ENCODE measurements at places on chromosomes 7 and 10.

DNA sequence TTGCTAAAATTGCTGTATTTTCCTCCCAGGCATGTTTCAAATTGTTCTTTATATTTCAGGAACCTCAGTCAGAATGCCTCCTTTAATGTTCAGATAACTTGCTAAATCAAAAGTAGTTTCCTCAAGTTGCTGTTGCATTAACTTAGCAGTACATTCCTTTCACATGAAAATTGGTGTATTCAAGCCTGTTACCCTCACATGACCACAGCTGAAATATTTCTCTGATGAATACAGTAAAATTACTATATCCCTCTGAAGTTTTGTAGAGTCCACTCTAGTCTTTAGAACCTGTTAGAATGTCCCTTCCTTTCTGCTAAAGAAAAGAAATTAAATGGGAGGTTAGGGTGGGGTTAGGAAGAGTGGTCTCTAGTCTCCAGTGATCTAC, 24.5 kb upstream of the C1GALT1 start:
- H3K4me1 ChIP-seq, result peaks cover 20% of the 10 kb centered on the region
- H3K4me3 ChIP-seq, result peak overlapping the region; percentile 31
- H3K27me3 ChIP-seq, result no peaks in the 10 kb centered on the region
- peak overlapping the region; percentile 71 for H3K27ac ChIP-seq
- DNase-seq, result no peak
- no peaks in the 10 kb centered on the region for H3K36me3 ChIP-seq

GRCh38 chr7:30226614-30227268, 57.7 kb upstream of the ZNRF2 start:
- H3K36me3 ChIP-seq, result no peaks in the 10 kb centered on the region
- no peak overlapping the region for H3K27ac ChIP-seq
- no peaks in the 10 kb centered on the region for H3K27me3 ChIP-seq
- no peaks in the 10 kb centered on the region for H3K4me1 ChIP-seq
- DNase-seq, result no peak
- H3K4me3 ChIP-seq, result no peak overlapping the region

DNA sequence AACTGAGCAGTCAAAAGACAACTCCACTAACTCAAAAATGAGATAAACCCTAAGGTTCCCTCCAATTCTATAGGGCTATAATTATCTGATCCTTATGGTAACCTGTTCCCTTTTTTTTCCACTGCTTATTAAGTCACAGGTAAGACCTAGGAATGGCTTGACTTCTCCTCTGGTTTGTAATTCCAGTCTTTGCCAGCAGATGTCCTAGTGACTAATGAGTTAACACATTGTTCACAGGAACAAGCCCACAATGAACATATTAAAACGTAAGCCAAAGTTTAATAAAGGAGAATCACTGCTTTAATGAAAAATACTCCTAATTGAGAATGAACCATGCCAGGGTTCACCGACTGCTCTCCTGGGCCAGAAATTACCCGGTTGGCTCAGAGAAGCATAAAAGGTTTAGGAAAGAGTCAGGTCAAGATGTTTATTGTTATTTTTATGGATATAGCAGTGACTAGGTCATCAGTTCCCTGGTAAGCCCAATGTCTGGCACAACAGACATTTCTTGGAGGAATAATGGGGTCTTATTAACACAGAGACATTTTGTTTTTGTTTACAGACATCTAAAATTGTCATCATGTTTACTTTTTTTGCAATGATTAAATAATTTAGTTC, 120.1 kb downstream of the ELAPOR2 start:
- H3K27ac ChIP-seq, result no peak overlapping the region
- H3K27me3 ChIP-seq, result no peaks in the 10 kb centered on the region
- no peaks in the 10 kb centered on the region for H3K36me3 ChIP-seq
- no peaks in the 10 kb centered on the region for H3K4me1 ChIP-seq

GRCh38 chr10:2658780-2659179, 408.6 kb upstream of the PFKP start:
- no peak overlapping the region for H3K4me3 ChIP-seq
- no peaks in the 10 kb centered on the region for H3K27me3 ChIP-seq
- H3K27ac ChIP-seq, result no peak overlapping the region
- no peaks in the 10 kb centered on the region for H3K36me3 ChIP-seq
- H3K4me1 ChIP-seq, result no peaks in the 10 kb centered on the region

DNA sequence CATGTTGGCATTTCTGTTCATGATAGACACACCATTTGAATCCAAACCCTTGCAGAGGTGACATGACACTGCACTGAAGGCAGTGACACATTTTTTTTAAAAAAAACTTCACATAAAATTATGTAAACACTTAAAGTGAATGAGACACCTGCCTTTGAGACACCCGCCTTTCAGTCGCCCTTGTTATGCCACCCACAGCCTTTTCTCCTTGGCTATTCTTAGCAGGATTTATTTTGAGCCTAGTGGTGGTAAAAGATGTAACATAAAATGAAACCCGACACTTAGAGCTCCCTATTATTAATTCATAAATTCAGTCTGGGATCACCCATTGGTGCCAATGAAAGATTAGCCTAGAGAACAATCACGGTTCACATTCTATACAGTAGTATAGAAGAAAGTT, 161.3 kb downstream of the DYNC1I1 start:
- DNase-seq, result no peak
- H3K4me3 ChIP-seq, result no peak overlapping the region
- H3K4me1 ChIP-seq, result no peaks in the 10 kb centered on the region

GRCh38 chr10:97533888-97534287, 35.2 kb downstream of the UBTD1 start:
- H3K4me1 ChIP-seq, result no peaks in the 10 kb centered on the region
- no peak overlapping the region for H3K27ac ChIP-seq
- H3K4me3 ChIP-seq, result no peak overlapping the region
- no peaks in the 10 kb centered on the region for H3K27me3 ChIP-seq

GRCh38 chr10:118343549-118343948, 1.4 kb upstream of the FAM204A start:
- H3K36me3 ChIP-seq, result no peaks in the 10 kb centered on the region
- DNase-seq, result no peak
- H3K27ac ChIP-seq, result no peak overlapping the region
- H3K27me3 ChIP-seq, result no peaks in the 10 kb centered on the region

DNA sequence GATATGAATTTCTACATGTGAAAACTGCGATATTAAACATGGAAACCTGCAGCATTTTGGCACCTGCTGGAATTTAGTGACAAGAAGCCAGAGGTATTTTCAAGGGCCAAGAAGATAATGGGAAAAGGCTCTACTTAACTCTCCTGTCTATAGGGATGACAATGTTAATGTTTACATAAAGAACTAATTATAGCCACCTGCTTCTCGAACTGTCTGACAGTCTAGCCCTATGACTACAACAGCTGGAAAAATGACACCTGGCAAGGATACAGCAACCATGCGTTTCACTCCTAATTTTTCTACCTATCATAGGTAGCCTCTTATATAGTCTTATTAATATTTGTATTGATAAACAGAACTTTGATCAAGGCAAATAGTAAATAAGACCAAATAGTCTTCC, 49.6 kb downstream of the MAGI2 start:
- no peaks in the 10 kb centered on the region for H3K36me3 ChIP-seq
- no peak for DNase-seq
- H3K27ac ChIP-seq, result no peak overlapping the region
- H3K4me1 ChIP-seq, result no peaks in the 10 kb centered on the region
- H3K4me3 ChIP-seq, result no peak overlapping the region

- no peaks in the 10 kb centered on the region for H3K4me1 ChIP-seq
- H3K27ac ChIP-seq, result no peak overlapping the region
- H3K27me3 ChIP-seq, result no peaks in the 10 kb centered on the region
These were observed 26.5 kb upstream of the TRA2A start for GRCh38 chr7:23558303-23558702.

- H3K27me3 ChIP-seq, result no peaks in the 10 kb centered on the region
- no peaks in the 10 kb centered on the region for H3K36me3 ChIP-seq
- H3K4me3 ChIP-seq, result no peak within 1 kb of the TSS
These were observed at the start of gene PRSS58 for GRCh38 chr7:142257958-142258357. Gene PRSS58 (minus strand): TSS chr7:142258058. CDS start chr7:142257707, 351 bp downstream.

DNA sequence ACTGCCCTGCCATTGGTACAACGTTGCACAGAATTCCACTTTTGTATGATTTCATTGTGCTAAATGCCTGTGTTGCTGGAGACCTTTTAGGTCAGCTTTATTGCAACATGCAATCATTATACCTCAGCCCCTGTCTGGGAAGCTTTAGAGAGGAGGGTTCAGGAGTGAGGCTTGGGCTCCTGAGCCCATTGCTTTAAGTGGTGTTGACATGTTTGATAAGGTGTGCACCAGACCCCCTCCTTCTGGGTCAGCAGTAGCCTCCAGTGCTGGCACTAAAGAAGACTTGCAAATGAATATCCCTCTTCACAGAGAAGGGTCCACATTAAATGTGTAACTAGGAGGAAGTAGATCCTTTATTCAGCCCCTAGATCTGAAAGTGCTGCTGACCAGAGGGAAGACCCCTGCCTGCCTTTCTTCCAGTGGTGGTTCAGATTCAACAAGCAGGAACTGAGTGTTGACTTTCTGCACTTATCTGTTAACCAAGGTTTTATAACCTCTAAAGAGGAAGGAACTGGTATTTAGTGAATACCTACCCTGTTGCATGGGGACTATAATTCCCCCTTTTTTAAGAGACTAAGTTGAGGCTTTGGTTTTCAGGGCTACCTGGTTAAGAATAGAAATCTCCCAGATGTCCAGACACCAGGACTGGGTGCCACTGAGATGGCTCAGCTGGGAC, 369.4 kb upstream of the IGFBP3 start:
- H3K36me3 ChIP-seq, result no peaks in the 10 kb centered on the region
- H3K4me3 ChIP-seq, result no peak overlapping the region
- no peaks in the 10 kb centered on the region for H3K4me1 ChIP-seq
- no peak overlapping the region for H3K27ac ChIP-seq
- no peak for DNase-seq

DNA sequence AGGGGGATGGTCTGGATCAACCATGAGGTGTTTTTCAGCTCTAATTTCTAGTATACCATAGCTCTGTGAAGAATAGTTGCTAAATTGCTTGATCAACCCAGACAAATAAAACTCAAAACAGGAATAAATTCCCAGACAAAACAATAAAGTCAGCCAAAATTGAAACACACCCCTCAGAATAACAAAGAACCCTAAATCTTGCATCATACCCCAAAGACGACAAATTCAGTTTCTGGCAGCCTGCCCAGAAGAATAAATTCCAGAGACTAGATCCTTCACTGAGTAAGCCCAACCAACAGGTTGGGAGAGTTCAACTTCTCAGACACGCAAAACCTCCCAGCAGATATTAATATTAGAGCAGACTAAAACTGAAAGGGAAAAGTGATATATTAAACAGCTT, 11.2 kb upstream of the SEM1 start:
- H3K4me3 ChIP-seq, result no peak overlapping the region
- no peak overlapping the region for H3K27ac ChIP-seq
- H3K36me3 ChIP-seq, result no peaks in the 10 kb centered on the region

DNA sequence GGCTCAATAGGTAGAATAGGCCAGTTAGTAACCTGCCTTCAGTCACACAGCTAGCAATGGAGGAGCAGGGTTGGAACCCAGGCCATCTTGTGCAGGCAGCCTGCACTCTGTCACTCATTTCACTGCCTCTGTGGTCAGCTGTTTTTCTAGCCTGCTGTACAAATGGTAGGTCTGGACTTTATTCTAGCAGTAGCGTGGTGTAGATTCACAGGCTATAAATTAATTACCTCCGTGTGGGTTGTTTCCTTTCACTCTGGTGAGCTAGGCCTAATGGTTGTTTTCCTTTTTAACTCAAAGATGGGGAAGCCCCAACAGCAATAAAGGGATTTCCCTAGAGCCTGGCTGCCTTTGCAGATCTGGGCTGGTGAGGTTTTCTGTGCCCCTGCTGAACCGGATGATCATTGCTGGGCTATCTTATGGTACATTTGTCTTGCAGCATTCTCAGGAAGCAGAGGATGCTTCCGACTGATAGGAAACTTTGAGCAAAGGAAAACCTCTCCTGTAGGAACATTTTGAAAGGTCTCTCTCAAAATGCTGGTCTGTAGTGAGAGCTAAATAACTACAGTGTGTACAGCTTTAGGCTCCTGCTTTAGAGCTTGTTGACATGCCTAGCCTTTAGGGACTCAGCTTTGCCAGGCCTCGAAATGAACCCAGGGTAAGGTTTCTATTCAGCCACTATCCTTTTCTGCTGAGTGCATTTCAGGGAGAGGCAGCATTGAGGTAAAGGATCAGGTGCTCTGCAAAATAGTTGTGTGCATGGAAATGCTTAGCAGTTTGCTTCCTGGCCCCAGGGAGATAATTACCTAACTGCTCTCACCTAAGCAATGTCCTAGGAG, 157.4 kb downstream of the ST7 start:
- peaks cover 13% of the 10 kb centered on the region for H3K4me1 ChIP-seq
- no peak overlapping the region for H3K4me3 ChIP-seq
- H3K27ac ChIP-seq, result peak overlapping the region; percentile 14
- no peaks in the 10 kb centered on the region for H3K27me3 ChIP-seq
- no peak for DNase-seq

- no peaks in the 10 kb centered on the region for H3K27me3 ChIP-seq
- no peaks in the 10 kb centered on the region for H3K36me3 ChIP-seq
- H3K27ac ChIP-seq, result no peak overlapping the region
- H3K4me3 ChIP-seq, result no peak overlapping the region
- no peaks in the 10 kb centered on the region for H3K4me1 ChIP-seq
These were observed 176.5 kb downstream of the SUGCT start for GRCh38 chr7:40311307-40311706.

DNA sequence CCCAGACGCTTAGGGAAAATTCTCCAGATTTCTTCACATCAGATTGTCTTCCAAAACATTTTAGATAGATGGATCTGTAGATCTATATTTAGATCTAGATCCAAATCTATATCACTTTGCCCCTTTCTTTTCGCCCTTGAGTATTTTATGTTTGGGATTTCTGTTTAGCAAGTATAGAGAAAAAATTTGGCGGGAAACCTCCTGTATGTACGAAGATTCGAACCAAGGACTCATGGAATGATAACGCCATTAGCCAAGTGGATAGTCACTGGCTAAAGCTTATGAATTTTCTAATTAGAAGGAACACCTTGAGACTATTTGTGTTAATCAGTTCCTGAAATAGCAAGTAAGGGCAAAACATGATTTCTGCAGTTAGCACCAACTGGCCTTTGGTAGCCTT, 1.2 kb downstream of the THNSL1 start:
- no peak overlapping the region for H3K4me3 ChIP-seq
- no peaks in the 10 kb centered on the region for H3K27me3 ChIP-seq
- DNase-seq, result no peak
- peak overlapping the region; percentile 90 for H3K27ac ChIP-seq

GRCh38 chr7:28729727-28730126, 228.4 kb downstream of the TRIL start:
- no peaks in the 10 kb centered on the region for H3K36me3 ChIP-seq
- H3K4me3 ChIP-seq, result no peak overlapping the region
- H3K4me1 ChIP-seq, result no peaks in the 10 kb centered on the region

DNA sequence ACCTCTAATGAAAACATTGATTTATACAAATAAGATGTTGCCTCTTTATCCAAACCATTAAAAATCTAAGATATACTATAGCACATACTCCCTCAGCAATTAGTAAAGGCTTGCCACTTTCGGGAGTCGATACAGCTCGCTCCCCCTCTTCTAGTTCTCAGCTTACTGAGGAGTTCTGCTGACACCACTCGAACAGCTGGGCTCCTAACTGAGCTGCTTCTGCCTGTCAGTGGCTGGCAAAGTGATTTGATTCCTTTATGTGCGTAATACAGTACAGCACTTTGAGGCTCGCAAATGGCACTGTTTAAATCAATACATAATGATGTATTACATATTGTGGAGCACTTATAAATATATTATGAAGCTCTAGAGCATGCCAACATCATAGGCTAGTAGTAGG, 241.8 kb downstream of the CREB5 start:
- no peaks in the 10 kb centered on the region for H3K4me1 ChIP-seq
- H3K27ac ChIP-seq, result no peak overlapping the region
- no peaks in the 10 kb centered on the region for H3K27me3 ChIP-seq
- H3K4me3 ChIP-seq, result no peak overlapping the region
- no peaks in the 10 kb centered on the region for H3K36me3 ChIP-seq

Data from T-cell (primary cell).